Activated naive CD4-positive, alpha-beta T cell treated with anti-CD3 and anti-CD28 coated beads for 36 hours (primary cell): ENCODE measurements at places on chromosomes 2 and 18.

DNA sequence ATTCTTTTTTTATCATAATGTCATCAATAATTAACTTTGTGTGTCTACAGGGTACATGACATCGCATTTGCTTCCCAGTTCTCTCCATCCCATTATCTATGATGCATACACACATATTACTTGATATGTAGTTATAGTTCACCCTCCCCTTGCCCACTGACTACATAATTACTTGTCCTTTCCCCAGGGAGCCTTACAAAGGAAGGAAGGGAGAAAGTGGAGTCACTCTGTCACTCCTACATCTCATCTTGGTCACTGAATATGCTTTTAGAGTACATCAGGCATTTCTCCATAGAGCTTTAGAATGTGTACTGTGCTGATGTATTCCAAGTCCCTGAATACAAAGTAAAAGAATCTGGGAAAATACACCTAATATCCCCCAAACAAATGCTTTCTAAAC is 6.0 kb upstream of the DTNA start:
- peaks cover 5% of the 10 kb centered on the region for H3K27me3 ChIP-seq
- DNase-seq: no peak
- H3K27ac ChIP-seq: no peak overlapping the region
- no peaks in the 10 kb centered on the region for H3K36me3 ChIP-seq
- no peaks in the 10 kb centered on the region for H3K4me1 ChIP-seq
- no peak overlapping the region for H3K4me3 ChIP-seq

DNA sequence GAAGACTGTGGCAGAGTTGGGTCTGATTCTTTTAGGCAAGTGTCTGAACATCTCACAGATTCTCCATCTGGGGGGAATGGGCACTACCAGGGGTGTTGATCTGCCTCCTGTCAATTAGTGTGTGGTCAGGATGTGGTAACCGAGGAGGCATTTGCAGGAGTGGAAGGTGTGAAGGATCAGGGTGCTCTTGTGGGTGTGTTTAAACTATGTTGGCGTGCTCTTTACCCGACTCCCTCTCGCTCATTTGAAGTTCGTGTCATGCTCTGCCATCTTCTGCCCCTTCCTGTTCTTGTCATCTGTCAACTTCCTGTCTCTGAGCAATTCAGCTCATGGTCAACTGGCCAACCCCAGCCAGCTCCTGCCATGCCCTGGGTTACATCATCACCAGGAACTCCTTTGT is 107.9 kb downstream of the RTN4 start:
- DNase-seq: peak; percentile 45
- peaks cover 2% of the 10 kb centered on the region for H3K36me3 ChIP-seq
- H3K27me3 ChIP-seq: no peaks in the 10 kb centered on the region
- H3K27ac ChIP-seq: no peak overlapping the region
- H3K4me3 ChIP-seq: no peak overlapping the region

DNA sequence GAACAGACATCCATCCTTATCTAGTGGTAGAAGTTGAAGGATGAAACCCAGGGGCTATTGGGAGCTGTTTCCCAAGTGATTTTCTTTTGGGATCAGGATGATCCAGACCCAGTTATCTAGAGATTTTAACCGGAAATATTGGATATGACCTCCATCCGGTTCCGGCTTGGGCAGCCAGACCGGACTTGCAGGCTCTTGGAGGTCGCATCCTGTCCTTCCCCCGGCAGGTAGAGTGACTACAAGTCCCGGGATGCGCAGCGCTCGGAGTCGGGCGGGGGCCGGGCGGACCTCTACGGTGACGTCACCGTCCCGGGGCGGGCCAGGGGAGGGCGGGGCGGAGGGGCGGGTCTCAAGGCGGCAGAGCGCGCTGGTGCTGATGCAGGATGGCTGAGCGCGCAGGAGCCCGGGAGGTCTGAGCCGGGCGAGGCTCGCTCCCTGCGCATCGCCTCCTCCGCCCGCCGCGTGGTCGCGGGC is at the start of gene KIF5C:
Gene KIF5C (plus strand): TSS at position 360 of the 474 bp plus-strand sequence. CDS start 391 bp downstream, outside the sequence.
- H3K4me3 ChIP-seq: peak within 1 kb of the TSS; percentile 88
- H3K4me1 ChIP-seq: peaks cover 13% of the 10 kb centered on the region
- peak within 1 kb of the TSS; percentile 53 for H3K27ac ChIP-seq
- peaks cover 19% of the 10 kb centered on the region for H3K27me3 ChIP-seq

DNA sequence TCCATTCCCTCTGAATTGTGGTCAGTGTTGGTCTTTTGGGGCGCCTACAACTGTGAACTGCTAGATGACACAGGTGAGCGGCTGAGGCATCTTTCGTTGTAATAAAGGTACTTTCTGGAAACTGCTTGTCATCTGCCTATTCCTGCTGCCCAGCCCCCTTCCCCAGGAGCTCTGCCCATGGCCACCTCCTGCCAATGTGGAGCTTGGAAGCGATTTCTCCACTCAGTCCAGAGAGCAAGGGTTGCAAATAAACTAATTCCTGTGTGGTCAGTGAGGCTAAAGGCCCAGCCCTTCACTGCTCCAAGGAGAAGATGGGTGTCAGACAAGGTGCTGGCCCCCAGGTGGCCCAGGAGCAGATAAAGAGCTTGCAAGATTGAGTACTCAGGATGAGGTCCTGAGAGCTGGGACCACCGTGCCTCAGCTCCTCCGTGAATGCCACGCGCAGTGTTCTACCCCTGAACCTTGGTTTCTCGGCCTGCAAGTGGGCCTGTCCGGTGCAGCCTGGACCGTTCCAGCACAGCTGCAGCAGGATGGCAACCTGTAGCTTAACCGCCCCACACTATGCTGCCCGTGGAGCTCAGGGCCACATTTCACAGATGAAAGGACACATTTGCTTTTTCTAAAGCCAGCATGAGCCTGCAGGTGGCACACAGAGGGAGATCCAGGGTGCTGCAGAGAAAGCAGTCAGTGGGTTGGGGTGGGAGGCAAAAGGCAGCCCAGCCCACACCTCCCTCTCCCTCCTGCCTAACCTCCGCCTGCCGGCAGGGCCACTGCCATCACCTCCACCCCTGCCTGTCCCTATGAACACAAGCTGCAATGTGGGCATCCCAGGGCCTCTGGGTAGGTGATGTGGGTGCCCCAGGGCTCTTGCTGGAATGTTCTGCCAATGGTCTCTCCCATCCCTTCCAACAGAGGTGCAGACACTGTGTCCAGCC is 78.7 kb upstream of the OTOF start:
- H3K27ac ChIP-seq: no peak overlapping the region
- H3K4me1 ChIP-seq: peaks cover under 1% of the 10 kb centered on the region
- no peaks in the 10 kb centered on the region for H3K36me3 ChIP-seq

DNA sequence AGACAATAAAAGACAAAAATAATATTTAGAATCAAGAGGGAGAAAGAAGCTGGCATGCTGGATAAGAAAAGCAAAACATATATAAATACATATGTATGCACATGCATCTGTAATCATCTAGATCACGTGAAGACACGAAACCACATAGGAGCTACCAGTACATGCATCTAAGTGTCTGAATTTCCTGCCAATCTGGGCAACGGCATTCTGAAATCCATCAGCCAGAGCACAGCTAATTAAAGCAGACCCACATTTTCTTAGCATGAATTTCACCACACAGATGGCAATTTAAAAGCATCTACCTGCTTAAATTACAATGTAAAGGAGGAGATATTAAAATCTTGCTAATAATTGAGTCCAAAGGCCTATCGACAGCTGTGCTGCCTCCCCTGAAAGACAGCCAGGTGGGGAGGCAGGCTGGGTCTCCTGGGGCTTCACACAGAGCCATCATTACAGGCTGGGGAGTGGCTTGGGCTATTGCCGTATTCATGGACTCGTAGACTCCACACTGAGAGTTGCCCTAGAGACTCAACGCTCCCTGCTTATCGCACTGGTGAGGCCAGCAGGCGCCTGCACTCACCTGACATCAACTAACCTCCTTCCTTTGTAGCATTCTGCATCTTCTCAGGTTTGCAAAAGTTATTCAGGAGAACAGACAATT is 272.5 kb upstream of the PXDN start:
- H3K36me3 ChIP-seq: peaks cover 2% of the 10 kb centered on the region
- no peak overlapping the region for H3K27ac ChIP-seq
- no peaks in the 10 kb centered on the region for H3K27me3 ChIP-seq
- DNase-seq: no peak
- H3K4me1 ChIP-seq: no peaks in the 10 kb centered on the region

DNA sequence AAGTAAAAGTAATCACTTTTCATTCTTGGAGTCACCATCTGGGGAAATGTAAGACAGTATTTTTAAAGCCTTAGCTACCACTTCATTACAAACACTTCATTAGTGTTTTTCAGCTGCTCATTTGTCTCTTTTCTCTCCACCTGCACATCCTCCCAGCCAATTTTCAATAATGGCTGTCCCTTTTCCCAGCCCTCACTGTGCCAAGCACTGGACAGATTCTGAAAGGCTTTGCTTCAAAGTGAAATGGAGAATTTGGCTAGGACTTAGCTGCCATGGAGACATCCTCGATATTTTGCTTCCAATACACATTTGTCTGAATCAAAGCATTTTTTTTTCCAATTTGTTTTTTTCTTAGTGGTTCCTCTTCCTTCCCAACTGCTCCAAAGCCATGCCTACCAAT is 272.4 kb upstream of the NRXN1 start:
- H3K4me1 ChIP-seq: no peaks in the 10 kb centered on the region

GRCh38 chr2:204145791-204146190 is 209.2 kb downstream of the ICOS start:
- peaks cover 9% of the 10 kb centered on the region for H3K4me1 ChIP-seq
- no peaks in the 10 kb centered on the region for H3K36me3 ChIP-seq
- H3K27ac ChIP-seq: no peak overlapping the region
- H3K27me3 ChIP-seq: peaks cover 3% of the 10 kb centered on the region
- H3K4me3 ChIP-seq: peak overlapping the region; percentile 65

DNA sequence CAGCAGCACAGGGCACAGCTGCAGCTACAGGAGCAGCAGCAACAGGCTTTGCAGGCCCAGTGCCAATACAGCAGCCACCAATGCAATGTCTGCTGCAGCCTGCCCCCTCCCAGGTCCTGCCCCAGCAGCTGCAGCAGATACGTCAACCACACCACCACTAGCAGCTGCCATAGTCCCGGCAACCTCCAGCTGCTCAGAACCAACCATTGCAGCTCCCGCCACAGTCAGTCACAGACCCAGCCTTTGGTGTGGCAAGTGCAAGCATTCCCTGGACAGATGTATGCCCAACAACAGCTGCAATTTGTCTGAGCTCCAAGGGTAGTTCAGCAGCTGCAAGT is 53.3 kb upstream of the TUBA3E start:
- H3K27ac ChIP-seq: no peak overlapping the region
- H3K36me3 ChIP-seq: no peaks in the 10 kb centered on the region
- H3K4me1 ChIP-seq: no peaks in the 10 kb centered on the region
- H3K27me3 ChIP-seq: peaks cover 42% of the 10 kb centered on the region
- no peak overlapping the region for H3K4me3 ChIP-seq

DNA sequence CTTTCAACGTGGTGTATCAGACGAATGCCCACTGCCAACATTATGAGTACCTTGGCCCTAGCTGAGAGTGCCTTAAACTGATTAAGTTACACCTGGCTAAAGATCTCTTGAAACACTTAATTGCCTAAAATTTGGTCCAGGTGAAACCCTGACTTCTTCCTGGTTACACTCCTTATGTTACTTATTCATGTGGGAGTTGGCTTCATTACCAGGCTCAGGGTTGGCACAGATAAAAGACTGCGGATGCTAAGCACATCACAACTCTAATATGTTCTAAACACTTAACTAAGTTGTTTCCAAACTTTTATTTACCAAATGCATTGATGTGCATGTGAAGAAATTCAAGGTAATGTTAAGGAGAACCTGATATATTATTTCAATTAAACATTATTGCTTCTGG is 298.9 kb downstream of the TCF4 start:
- no peaks in the 10 kb centered on the region for H3K36me3 ChIP-seq
- H3K27ac ChIP-seq: no peak overlapping the region
- H3K4me3 ChIP-seq: no peak overlapping the region
- DNase-seq: no peak
- no peaks in the 10 kb centered on the region for H3K27me3 ChIP-seq
- no peaks in the 10 kb centered on the region for H3K4me1 ChIP-seq

DNA sequence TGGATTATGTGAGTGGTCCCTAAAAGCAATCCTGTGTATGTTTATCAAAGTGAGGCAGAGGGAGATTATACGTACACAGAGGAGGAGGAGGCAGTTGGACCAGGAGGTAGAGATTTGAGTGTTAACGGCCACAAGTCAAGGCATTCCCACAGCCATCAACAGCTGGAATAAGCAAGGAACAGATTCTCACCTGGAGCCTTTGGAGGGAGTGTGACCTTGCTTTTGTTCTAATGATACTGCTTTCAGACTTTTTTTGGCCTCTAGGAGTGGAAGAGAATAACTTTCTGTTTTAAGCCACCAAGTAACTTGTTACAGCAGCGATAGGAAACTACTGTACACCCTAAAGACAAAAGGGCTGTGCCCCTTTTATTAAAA is 18.1 kb downstream of the LCLAT1 start:
- peak overlapping the region; percentile 47 for H3K4me3 ChIP-seq
- peaks cover 15% of the 10 kb centered on the region for H3K36me3 ChIP-seq
- H3K27me3 ChIP-seq: no peaks in the 10 kb centered on the region
- H3K4me1 ChIP-seq: peaks cover 37% of the 10 kb centered on the region
- H3K27ac ChIP-seq: no peak overlapping the region
- DNase-seq: no peak

- no peak overlapping the region for H3K27ac ChIP-seq
- no peak for DNase-seq
- no peaks in the 10 kb centered on the region for H3K27me3 ChIP-seq
- no peaks in the 10 kb centered on the region for H3K4me1 ChIP-seq
- no peaks in the 10 kb centered on the region for H3K36me3 ChIP-seq
Measured at GRCh38 chr2:137254052-137254451, 488.7 kb downstream of the THSD7B start.

- peak within 1 kb of the TSS; percentile 94 for H3K4me3 ChIP-seq
- no peak within 1 kb of the TSS for H3K27ac ChIP-seq
- H3K36me3 ChIP-seq: no peaks in the 10 kb centered on the region
- peaks cover 10% of the 10 kb centered on the region for H3K27me3 ChIP-seq
- peaks cover 6% of the 10 kb centered on the region for H3K4me1 ChIP-seq
Measured at GRCh38 chr2:42493468-42494354, at the start of gene KCNG3. Gene KCNG3 (minus strand): TSS chr2:42493982. CDS start chr2:42493501, 481 bp downstream.
